ENCODE measurements at places on chromosomes 7 and 10.
A peak's percentile ranks its signal among the peaks of the same experiment; 100 is the strongest.

- peak; percentile 46 for DNase-seq
Observed at GRCh38 chr10:88064608-88065382, 201.4 kb downstream of the PTEN start.

GRCh38 chr10:98446661-98447221, at the start of gene HPS1:
HPS1 (minus strand) TSS chr10:98446935; CDS start chr10:98443240, 3,695 bp downstream.
- DNase-seq = peak; percentile 87

- no peak for DNase-seq
Observed at GRCh38 chr7:70512761-70513160, 619.2 kb upstream of the GALNT17 start.

- DNase-seq = no peak
Observed at GRCh38 chr7:3201937-3202710, 98.9 kb upstream of the SDK1 start.

DNA sequence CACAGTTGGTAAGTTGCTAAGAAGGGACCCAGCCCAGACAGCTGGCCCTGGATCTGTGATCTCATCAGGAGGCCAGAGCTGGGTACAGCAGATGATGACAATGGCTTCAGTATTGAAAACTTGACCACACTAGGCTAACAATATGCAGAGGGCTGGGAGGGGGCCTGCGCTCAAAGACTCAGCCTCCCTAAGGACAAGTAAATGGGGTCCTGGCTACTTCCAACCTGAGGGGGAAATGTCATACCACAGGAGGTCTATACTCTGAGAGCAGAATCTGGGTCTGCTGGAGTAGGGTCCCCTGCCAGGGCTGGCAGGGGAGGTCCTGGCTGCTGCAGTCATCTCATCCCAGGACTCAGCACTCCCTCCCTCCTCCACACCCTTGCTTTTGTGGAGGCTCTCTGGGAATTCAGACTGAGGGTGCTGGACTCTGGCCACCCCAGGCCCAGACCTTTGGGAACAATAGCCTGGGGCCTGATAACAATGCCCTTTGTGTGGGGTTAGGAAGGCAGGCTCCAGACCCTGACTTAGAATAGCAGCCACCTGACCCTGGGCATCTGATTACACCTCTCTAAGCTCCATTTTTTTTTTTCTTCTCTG, 1.4 kb downstream of the FXYD4 start:
- no peak for DNase-seq

DNA sequence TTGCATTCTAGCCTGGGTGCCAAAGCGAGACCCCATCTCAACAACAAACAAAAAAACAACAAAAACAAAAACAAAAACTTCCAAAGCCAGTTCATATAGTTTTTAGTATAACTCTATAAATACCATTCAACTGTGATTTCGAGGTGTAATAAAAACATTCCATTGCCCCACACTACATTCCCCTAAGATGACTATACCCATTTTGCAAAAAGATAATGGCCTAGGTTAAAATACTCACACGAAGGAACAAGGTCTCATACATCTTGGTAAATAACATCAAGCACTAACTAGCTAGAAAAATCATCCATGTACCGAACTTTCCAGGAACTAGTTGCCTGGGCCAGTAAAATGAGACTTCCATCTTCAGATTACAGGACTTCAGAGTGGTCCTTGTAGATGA, 55.4 kb downstream of the GLI3 start:
- DNase-seq = no peak

GRCh38 chr10:130045091-130045652, 65.5 kb downstream of the C10orf143 start:
- DNase-seq = no peak

GRCh38 chr7:25884265-25884828, 267.7 kb upstream of the NFE2L3 start:
- DNase-seq = no peak

DNA sequence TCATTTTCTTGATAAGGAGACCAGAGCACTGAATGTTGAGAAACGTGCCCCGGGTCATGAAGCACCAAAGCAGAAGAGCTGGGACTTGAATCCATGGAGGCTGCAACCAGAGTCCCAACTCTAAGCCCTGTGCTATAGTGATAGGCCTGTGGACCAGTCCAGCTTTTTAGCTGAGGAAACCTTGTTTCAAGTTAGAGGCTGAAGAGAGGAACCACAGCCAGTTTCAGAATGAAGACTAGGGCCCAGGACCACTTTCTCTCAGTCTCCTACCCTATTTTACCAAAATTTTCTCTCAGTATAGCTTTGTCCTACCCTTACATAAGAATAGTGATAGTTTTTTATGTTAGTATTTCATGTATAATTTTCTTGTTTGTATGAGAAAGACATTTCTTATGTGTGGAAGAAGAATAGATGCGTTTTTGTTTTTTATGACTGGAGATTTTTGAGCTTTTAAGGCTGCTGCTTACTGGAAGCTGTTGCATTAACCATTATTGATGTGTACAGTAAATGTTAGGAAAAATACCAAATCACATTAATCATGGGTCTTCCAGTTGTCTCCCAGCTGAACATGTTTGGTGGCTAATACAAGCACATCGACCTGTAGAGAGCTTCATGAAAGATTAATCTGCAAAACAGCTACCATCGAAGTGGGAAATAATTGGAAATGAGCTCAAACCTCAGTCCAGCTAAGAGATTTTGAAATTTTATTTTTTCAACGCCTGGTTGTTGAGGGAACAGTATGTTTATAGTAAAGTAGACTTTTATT, 45.0 kb upstream of the CSTF2T start:
- DNase-seq = no peak

- DNase-seq = no peak
Observed at GRCh38 chr7:56092789-56093531, at the start of gene PHKG1. PHKG1 (minus strand) TSS chr7:56092952; CDS start chr7:56088941, 4,011 bp downstream.

DNA sequence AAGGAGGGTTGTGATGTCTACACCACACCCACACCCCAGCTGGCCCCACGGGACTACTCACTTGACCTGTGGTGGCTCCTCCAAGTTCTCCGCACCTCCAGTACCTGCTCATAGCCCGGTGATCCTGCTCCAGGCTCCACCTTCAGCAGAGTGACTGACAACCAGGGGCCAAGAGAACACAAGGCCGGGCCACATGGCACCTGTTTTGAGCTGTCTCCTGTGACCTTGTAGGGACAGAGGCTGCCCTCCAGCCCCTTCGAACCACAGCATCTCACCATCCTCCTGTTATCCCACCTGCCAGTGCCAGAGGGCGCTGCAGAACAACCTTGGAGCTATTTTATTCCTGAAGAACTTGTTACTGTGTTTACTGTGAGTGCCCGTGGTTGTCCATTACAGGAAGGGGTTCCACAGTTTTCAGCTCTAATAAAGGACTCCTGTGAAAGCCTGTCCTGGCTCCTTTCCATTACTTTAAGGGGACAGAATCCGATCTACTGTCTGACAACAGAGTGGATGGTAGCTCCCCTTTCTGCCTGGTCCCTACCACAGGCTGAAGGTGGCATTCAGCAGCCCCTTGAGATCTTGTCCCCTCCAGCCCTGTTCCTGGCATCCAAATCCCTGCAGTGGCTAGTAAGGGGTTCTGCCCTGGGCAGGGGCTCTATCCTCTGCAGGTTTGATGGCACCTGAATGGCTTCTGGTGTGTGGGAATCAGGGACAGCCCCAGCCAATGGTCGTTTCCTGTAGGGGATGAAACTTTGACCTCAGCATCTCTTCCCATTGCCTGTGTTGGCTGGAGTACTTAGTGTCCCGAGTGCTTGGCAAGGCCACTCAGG, 50.8 kb downstream of the C10orf120 start:
- peak; percentile 50 for DNase-seq

GRCh38 chr7:118590107-118590506, 365.6 kb downstream of the ANKRD7 start:
- DNase-seq = no peak

- no peak for DNase-seq
Observed at GRCh38 chr7:86962623-86963022, 96.8 kb downstream of the ELAPOR2 start.

- no peak for DNase-seq
Observed at GRCh38 chr7:20450536-20450935, 119.8 kb downstream of the ITGB8 start.

DNA sequence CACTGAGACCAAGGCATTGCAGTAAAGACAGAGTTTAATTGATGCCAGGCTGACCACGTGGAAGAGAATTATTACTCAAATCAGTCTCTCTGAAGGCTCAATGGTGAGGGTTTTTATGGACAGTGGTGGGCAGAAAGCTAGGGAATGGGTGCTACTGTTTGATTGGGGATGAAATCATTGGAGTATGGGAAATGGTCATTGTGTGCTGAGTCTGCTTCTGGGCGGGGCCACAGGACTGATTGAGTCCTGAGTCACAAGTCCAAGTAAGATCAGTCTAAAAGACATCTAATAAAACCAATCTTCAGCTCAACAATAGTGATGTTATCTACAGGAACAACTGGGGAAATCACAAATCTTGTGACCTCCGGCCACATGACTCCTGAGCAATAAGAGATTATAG, 868.4 kb downstream of the SORCS3 start:
- no peak for DNase-seq
